CD4-positive, alpha-beta T cell (primary cell): ENCODE measurements at places on chromosomes 3 and 15. TPM values are rescaled to one million over a fixed set of nuclear protein-coding genes. Genes with fewer than 3 reads are reported as not detected.

GRCh38 chr3:122919291-122919610 is 108.3 kb downstream of the SEMA5B start:
- no peak for DNase-seq

DNA sequence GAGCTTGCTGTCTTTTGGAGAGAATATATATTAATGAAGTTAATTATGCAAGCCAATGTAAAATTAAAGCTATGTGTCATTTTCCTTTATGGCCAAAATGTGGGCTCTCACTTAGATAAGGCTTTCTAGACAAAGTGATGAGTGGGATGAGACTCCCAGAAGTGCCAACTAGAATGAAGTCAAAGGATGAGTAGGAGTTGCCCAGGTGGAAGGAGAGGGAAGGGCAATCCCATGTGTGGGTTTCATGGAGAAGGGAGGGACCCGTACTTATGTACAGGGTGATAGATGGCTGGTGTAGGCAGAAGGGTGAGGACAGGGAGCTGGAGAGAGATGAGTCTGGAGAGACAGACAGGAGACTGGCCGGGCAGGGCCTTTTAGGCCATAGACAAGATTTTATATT is 239.2 kb downstream of the THRB start:
- no peak for DNase-seq

DNA sequence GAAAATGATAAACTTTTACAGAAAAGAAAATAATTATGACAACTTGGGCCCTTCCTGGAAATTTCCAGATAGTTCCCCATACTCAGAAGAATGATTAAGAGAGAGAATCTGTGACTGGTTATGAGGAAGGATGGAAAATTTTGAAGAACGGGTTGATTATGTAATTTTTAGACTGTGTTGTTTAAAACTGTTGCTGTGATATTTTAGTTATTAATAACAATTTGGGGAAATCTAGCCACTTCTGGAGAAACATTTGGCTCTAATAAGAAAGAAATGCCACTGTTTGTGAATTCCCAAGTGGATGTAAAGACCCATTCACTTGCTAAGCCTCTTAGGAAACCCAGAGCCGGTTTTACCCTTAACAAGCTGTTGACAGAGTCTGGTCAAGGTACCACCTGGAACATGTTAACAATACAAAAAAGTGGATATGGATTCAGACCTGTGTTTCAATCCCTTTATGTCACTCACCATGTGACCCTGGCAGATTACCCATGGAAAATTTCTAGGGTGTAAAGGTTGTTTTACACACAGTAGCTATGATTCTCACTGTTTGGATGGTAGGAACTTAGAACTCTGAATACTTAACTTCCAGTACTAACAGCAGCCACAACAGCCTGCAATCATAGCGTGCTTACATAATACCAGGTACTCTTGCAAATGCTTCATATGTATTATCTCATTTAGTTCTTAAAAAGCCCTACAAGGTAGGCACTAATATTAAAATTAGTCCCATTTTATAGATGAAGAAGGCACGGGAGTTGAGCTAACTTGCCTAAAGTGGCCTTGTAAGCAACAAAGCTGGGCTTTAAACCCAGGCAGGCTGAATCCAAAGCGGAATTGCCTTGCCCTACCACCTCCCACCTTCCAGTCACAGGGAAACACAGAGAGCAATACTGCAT is 32.0 kb downstream of the ZBTB38 start:
- DNase-seq: no peak

GRCh38 chr15:70102827-70103226 is 5.1 kb upstream of the TLE3 start:
- no peak for DNase-seq

- DNase-seq: no peak
Measured at GRCh38 chr15:68599153-68599545, 20.4 kb downstream of the CORO2B start.

GRCh38 chr3:189076449-189076848 is 95.3 kb upstream of the TPRG1 start:
- DNase-seq: no peak

Gene LPCAT4
- total RNA-seq: 41.0 TPM
